ENCODE measurements at places on chromosomes 6 and 20.

- DNase-seq: no peak
Observed at GRCh38 chr6:25623879-25624278, 28.1 kb upstream of the SCGN start.

- DNase-seq: peak; percentile 18
Observed at GRCh38 chr6:47836639-47837038, 54.8 kb downstream of the OPN5 start.

GRCh38 chr6:44001318-44002066 lies 125.8 kb downstream of the MRPL14 start:
- DNase-seq: peak; percentile 79

DNA sequence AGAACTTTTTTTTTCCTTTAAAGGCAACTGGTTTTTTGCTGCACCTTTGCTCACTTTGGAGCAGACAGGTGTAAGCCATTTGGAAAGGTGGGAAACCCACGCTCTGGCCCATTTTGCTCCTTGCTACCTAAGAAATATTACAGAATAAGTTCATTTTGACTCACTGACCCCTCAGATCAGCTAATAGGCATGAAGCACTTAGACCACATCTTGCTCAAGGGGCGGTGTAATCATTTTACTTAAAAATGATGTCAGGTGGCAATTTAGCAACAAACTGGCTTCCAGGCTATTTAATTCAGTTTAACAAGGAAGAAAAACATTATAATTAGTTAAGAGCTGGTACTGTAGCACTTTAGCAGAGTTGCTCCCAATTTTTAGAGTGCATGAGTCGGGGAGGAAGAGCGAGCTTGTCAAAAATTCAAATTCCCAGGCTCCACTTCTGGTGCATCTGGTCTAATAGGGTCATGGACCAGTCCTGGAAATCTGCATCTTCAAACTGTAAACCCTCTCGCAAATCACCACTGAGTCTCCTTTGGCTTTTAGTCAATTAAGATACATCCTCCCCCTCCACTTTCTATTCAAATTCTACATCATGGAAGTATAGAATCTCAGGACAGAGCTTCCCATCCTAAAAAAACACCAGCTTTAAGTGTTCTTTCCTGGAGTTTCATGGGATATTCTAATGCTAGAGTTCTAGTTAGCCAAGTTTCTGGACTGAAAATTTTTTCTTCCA lies 38.2 kb downstream of the JAG1 start:
- no peak for DNase-seq

- DNase-seq: no peak
Observed at GRCh38 chr6:37745748-37746147, 48.1 kb upstream of the MDGA1 start.

DNA sequence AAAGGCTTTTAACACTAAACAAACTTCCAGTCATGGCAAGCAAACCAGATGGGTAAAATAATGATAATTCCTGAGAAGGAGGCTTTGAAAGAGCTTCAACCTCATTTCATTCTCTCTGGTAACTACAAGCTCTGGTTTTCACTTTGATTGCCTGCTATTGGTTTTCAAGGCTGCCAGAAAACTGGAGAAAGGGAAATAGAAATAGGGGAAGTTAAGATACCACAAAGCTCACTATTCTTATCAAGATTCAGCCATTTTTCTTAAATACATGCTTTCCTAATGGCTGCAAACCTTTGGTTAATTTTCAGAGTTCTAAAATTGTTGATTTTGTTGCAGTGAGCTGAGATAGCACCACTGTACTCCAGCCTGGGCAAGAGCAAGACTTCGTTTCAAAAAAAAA lies 42.5 kb upstream of the NELFCD start:
- peak; percentile 25 for DNase-seq

- DNase-seq: no peak
Observed at GRCh38 chr6:53325785-53326184, 23.0 kb downstream of the ELOVL5 start.

DNA sequence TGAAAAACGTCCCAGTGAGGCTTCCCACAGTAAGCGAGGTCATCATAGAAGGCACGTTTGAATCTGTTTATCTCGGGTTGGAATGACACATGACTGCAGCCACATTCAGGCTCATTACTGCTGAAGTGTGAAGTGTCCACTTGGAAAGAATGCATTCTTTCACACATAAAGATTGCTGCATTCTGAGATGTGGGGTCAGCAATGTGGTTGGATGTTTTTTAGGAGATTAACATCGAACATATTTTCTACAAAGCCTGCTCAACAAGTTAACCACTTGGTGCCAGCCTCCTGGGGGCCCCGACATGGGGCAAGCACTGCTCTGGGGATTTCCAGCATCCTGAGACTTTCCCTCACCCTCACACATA lies 79.9 kb downstream of the BMP6 start:
- no peak for DNase-seq

DNA sequence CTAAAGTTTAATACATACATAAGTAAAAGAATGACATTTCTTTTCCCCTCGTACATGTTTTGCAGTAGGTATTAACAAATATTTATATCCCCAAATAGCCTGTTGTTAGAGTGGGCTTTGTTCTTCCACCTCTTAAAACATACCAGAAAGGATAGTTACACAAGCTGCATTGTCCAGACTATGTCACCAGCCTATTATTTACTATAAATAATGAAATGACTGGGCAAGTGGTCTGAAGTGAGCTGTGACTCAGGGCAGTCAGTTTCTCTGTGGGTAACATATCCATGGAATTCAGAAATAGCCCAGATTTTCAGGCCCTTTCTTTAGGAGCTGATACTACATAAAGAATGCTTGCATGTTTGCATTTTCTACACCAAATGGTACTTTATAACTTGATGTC lies 60.1 kb downstream of the FUT9 start:
- no peak for DNase-seq

GRCh38 chr20:60341062-60341461 lies 382.8 kb downstream of the CDH26 start:
- DNase-seq: no peak

DNA sequence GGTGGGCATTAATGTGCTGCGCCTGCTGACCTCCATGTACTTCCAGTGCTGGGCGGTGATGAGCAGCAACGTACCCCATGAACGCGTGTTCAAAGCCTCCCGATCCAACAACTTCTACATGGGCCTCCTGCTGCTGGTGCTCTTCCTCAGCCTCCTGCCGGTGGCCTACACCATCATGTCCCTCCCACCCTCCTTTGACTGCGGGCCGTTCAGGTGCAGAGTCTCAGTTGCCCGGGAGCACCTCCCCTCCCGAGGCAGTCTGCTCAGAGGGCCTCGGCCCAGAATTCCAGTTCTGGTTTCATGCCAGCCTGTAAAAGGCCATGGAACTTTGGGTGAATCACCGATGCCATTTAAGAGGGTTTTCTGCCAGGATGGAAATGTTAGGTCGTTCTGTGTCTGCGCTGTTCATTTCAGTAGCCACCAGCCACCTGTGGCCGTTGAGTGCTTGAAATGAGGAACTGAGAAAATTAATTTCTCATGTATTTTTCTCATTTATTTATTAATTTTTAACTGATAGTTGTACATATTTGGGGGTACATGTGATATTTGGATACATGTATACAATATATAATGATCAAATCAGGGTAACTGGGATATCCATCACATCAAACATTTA lies 35.2 kb upstream of the NOP56 start:
- peak; percentile 31 for DNase-seq

DNA sequence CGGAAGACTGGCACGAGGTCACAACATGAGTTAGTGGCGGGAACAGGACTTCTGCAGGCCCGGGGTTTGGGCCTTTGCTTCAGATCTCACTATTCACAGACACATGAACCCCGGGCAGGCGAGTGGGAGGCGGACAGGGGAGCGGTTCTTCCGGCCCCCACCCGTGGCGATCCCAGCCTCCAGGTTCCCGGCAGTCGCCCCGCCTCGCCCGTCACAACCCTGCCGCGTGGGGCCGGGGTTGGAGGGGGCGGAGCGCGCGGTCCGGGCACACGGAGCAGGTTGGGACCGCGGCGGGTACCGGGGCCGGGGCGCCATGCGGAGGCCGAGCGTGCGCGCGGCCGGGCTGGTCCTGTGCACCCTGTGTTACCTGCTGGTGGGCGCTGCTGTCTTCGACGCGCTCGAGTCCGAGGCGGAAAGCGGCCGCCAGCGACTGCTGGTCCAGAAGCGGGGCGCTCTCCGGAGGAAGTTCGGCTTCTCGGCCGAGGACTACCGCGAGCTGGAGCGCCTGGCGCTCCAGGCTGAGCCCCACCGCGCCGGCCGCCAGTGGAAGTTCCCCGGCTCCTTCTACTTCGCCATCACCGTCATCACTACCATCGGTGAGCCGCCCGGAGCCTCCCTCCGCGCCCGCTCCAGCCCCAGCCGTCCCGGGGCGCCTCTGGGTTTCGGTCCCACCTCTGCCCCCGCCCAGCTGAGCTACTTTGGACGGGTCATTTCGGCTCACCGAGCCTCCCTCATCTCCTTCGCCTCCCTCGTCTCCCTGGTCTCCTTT lies at the start of gene KCNK15:
TSS of gene KCNK15 (plus strand) at position 268 of the 769 bp plus-strand sequence. CDS start at position 314, 46 bp downstream.
- DNase-seq: peak; percentile 12

DNA sequence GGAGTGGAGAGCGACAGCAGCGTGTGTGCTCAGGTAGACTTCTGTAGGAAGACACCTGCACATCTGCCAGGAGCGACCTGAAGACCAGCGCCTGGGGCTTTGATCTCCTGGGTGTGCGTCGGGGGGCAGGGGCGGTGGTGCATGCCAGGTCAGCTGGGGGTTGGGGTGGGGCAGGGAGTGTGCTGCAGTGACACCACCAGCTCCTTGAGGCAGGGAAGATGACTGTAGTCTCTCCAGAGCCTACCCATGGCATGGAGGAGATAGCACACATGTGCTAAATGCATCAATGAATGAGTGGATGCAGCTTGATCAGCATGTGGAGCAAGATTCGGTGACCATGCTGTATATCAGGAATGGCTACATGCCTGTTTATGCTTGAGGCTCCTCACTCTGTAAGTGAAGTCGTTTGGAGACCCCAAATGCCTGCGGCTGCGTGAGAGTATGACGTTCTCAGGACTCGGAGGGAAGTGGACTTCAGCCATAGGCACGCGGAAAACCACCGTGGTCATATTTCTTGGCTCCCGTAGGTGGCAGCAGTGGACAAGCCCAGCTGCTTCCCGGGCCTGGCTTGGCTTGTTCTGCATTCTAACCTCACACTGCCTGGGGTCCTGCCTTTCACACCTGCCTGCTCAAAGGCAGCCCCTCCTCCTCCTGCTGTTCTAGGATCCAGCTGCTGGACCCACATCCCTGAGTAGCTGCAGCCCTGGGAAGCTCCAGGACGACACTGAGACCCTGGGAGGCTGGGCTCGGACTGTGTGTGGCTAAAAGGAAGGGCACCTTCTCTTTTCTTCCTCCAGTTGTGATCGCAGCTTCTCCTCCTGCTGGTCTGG lies 39.4 kb upstream of the KCNK16 start:
- DNase-seq: peak; percentile 68

GRCh38 chr20:11929947-11930346 lies 12.3 kb downstream of the BTBD3 start:
- DNase-seq: no peak

DNA sequence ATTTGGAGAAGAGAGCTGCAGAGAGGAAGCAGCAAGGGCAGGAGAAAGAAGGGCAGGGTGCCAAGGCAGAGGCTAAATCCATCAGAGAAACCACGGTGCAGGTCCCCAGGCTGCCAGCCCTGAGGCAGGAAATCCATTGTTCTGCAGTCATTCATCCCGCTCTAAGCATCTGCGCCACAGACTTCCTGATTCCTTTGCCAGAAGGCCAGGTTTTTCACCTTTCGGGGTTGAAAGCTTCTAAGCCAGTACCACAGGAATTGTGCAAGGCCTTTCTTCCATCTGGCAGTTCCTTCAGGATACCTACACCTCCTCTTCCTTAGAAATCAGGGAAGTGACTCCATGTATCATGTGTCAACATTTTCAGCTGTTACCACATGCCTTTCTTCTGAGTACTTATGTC lies 45.6 kb downstream of the ADGRF5 start:
- no peak for DNase-seq

DNA sequence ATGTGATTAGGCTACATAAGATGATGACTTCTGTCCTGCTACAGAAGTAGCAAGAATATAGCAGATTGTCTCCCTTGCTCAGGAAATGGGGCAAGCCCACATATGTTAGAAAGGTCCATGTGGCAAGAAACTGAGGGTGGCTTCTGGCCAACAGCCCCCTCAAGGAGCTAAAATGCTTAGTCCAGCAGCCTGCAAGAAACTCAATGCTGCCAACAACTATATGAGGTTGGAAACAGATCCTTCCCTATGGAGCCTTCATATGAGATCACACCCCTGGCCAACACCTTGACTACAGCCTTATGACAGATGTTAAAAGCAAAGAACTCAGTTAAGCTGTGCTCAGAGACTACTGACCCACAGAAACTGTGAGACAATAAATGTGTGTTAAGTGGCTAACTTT lies 22.1 kb downstream of the PTPRT start:
- no peak for DNase-seq

- peak; percentile 59 for DNase-seq
Observed at GRCh38 chr6:73134588-73134987, 90.7 kb downstream of the KHDC1L start.

GRCh38 chr6:125855783-125856182 lies 65.0 kb downstream of the NCOA7 start:
- no peak for DNase-seq

DNA sequence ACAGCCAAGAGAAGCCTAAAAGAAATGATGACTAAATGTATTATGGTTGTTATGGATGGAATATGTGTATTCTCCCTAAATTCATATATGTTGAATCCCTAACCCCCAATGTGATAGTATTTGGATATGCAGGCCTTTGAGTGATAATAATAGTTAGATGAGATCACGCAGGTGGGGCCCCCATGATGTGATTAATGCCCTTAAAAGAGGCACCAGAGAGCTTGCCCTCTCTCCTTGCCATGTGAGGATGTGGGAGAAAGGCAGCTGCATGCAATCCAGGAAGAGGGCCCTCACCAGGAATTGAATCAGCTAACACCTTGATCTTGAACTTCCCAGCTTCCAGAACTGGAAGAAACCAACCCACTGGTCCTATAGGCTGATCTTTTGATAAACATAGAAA lies 190.6 kb upstream of the TCF21 start:
- DNase-seq: no peak

DNA sequence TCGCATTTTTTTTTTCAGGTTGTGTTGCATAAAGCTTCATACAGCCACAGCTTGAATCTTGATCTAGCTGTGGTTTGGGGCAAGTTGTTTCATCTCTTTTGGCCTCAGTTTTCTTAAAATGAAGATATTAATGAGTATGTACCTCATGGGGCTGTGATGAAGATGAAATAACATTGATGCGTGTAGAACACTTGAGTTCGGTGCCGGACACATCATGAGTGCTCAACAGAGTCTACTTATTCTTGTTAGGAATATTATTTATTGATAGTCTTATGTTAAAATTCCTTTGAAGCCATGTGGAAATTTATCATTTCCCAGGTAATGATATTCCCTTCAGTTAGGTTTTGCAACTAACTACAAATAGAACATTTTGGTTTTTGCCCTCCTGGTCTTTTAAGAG lies 3.4 kb downstream of the PAQR8 start:
- no peak for DNase-seq

Measured in GM12865 (cell line).